ENCODE measurements at places on chromosomes 2 and 18.
A peak's percentile ranks its signal among the peaks of the same experiment; 100 is the strongest.

- DNase-seq: no peak
- H3K4me1 ChIP-seq: no peaks in the 10 kb centered on the region
- peaks cover 29% of the 10 kb centered on the region for H3K27me3 ChIP-seq
- H3K36me3 ChIP-seq: no peaks in the 10 kb centered on the region
- no peak overlapping the region for H3K4me3 ChIP-seq
These were observed 111.7 kb upstream of the KLHL14 start for GRCh38 chr18:32884543-32884942.

GRCh38 chr2:155703917-155704316 lies 628.6 kb downstream of the NR4A2 start:
- H3K4me3 ChIP-seq: no peak overlapping the region
- no peak for DNase-seq
- H3K4me1 ChIP-seq: no peaks in the 10 kb centered on the region
- no peaks in the 10 kb centered on the region for H3K27me3 ChIP-seq
- H3K27ac ChIP-seq: no peak overlapping the region

GRCh38 chr2:235113854-235114253 lies 162.0 kb downstream of the SH3BP4 start:
- H3K4me3 ChIP-seq: no peak overlapping the region
- no peaks in the 10 kb centered on the region for H3K4me1 ChIP-seq
- DNase-seq: no peak

GRCh38 chr2:169849710-169850109 lies 22.5 kb downstream of the UBR3 start:
- no peaks in the 10 kb centered on the region for H3K36me3 ChIP-seq
- H3K4me1 ChIP-seq: no peaks in the 10 kb centered on the region
- no peak overlapping the region for H3K4me3 ChIP-seq
- no peaks in the 10 kb centered on the region for H3K27me3 ChIP-seq

- H3K36me3 ChIP-seq: peaks cover 50% of the 10 kb centered on the region
- no peak overlapping the region for H3K27ac ChIP-seq
- peaks cover 19% of the 10 kb centered on the region for H3K4me1 ChIP-seq
- H3K27me3 ChIP-seq: no peaks in the 10 kb centered on the region
- no peak overlapping the region for H3K4me3 ChIP-seq
- no peak for DNase-seq
These were observed 3.2 kb downstream of the GPBAR1 start for GRCh38 chr2:218263817-218264641.

GRCh38 chr2:219907011-219907365 lies 279.6 kb downstream of the SLC4A3 start:
- no peak for DNase-seq
- H3K27ac ChIP-seq: no peak overlapping the region
- no peaks in the 10 kb centered on the region for H3K36me3 ChIP-seq

DNA sequence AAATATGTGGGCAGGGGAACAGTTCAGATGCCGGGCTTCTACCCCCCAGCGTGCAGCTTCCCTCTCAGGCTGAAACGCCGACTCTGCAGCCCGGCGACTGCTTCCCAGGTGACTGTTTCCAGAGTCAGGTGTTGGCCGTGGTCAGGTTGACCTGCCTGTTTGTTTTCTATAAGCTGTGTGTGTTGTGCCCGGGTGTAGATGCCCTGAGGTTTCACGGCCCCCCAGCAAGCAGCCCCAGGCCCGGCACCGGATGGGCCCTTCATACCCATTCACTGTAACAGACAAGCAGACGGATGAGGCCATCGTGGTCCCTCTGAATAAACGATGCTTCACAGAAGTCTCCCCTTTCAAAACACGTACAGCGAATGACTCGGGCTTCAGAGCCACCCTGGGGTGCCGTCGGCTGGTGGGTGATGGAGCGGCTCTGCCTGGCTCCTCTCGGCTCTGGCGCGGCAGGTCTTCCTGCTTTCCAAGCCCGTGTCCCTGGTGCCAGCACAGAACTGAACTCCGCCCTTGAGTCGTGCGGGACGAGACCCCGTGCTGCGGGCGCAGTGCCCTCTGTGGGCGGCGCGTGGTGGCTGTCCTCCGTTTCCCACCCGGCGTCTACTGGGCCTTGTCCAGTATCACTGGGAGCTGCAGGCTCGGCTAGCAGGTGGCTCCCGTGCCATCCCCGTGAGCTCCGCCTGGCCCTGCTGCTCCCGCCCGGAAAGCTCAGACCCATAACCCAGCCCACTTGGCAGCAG lies 15.0 kb upstream of the KCNG2 start:
- no peaks in the 10 kb centered on the region for H3K4me1 ChIP-seq
- H3K27ac ChIP-seq: no peak overlapping the region
- H3K4me3 ChIP-seq: no peak overlapping the region
- no peaks in the 10 kb centered on the region for H3K36me3 ChIP-seq
- H3K27me3 ChIP-seq: peaks cover 8% of the 10 kb centered on the region
- no peak for DNase-seq

GRCh38 chr18:57705832-57706595 lies 84.4 kb upstream of the NARS1 start:
- no peak overlapping the region for H3K27ac ChIP-seq
- H3K4me1 ChIP-seq: peaks cover 22% of the 10 kb centered on the region
- peaks cover 30% of the 10 kb centered on the region for H3K36me3 ChIP-seq
- DNase-seq: no peak
- H3K27me3 ChIP-seq: no peaks in the 10 kb centered on the region

DNA sequence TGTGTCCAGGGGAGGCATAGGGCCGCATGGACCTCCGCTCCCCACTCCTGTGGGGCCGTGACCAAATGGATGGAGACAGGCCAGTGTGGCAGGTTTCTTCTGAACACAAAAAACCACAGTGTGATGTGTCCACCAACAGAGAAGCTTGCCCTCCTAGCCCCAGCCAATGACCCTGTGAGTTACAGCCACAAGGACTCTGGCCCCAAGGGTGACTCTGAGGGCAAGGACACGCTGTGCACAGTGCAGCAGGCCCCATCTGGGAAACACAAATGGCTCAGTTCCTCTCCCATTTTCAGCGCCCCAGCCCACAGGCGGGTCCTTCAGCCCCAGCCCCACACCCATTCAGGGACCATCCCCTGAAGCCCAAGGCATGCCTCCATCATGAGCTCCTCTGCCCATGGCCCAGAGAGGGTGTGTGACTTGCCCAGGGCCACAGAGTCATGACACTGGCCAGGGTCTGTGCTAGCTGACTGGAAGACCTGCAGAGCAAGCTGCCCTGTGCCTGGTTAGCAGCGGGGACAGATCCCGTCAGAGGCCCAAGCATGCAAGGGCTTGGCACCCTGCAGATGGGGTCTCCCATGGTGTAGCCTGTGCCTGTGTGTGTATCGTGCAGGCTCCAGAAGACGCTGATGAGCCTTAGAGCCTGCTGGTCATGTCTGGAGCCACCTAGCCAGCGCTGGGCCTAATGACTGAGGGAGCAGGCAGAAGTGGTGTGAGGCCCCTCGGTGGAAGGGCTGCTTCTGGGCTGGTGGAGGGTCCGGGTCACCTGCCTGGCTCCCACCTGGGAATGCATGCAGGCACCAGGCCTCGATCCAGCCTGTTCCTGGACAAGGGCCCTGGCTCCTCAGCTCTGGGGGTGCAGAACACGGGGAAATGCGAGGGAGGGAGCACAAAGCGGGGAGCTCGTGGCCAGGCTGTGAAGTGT lies 47.7 kb downstream of the HS6ST1 start:
- no peaks in the 10 kb centered on the region for H3K27me3 ChIP-seq
- no peak overlapping the region for H3K4me3 ChIP-seq
- no peaks in the 10 kb centered on the region for H3K4me1 ChIP-seq
- no peak overlapping the region for H3K27ac ChIP-seq
- H3K36me3 ChIP-seq: peaks cover 11% of the 10 kb centered on the region

DNA sequence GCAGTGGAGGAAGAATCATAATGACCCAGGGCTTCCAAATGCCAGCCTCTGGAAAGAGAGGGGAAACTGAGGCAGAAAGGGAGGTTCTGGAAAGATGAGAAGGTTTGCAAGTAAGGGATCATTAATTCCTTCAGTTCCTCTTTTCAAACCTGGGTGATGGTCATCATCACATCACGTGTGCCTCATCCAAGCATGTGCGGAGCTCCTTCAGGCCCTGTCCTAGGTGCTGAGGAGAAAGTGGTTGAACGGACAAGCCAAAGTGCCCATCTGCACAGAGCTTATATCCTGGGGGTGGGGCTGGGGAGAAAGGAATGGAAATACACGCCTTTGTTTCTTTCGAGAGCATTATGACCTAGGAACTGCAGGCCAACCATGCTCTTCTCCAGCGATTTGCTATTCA lies 60.2 kb upstream of the AFF3 start:
- peaks cover 48% of the 10 kb centered on the region for H3K27me3 ChIP-seq
- no peak overlapping the region for H3K27ac ChIP-seq
- no peaks in the 10 kb centered on the region for H3K36me3 ChIP-seq

GRCh38 chr2:60549928-60550177 lies 3.6 kb downstream of the BCL11A start:
- H3K27ac ChIP-seq: no peak overlapping the region
- DNase-seq: peak; percentile 38
- H3K36me3 ChIP-seq: peaks cover 46% of the 10 kb centered on the region
- H3K27me3 ChIP-seq: peaks cover 87% of the 10 kb centered on the region
- H3K4me3 ChIP-seq: peak overlapping the region; percentile 83

- H3K27ac ChIP-seq: no peak overlapping the region
- no peak overlapping the region for H3K4me3 ChIP-seq
- H3K4me1 ChIP-seq: no peaks in the 10 kb centered on the region
- peak; percentile 64 for DNase-seq
- peaks cover 11% of the 10 kb centered on the region for H3K36me3 ChIP-seq
These were observed 89.6 kb downstream of the UXS1 start for GRCh38 chr2:106104332-106105062.

Measured in Calu3 (cell line).